Subcutaneous preadipocyte (primary cell): ENCODE measurements at places on chromosomes 6 and 20. TPM values are rescaled to one million over a fixed set of nuclear protein-coding genes. Genes with fewer than 3 reads are reported as not detected.

The FOXQ1 gene
- 0.59 and 1.1 TPM in 2 replicates for total RNA-seq

The ERVFRD-1 gene
- not detected in 2 replicates for total RNA-seq

The COL9A3 gene
- 0.73 and 0.98 TPM in 2 replicates for total RNA-seq

The WFDC10B gene
- not detected in 2 replicates for total RNA-seq

The KCNK15 gene
- 1.4 and 3.3 TPM in 2 replicates for total RNA-seq

The HACE1 gene
- total RNA-seq, result 14.3 and 16.4 TPM in 2 replicates

The PPIL6 gene
- total RNA-seq, result 4.3 and 5.5 TPM in 2 replicates

The COL12A1 gene
- total RNA-seq, result 25.7 and 151 TPM in 2 replicates

The SLC35F1 gene
- not detected in 2 replicates for total RNA-seq

The SLCO4A1 gene
- 0.73 and 7.2 TPM in 2 replicates for total RNA-seq
